Stimulated activated CD8-positive, alpha-beta memory T cell treated with anti-CD3 and anti-CD28 coated beads, Interleukin-7, amount 100 ng/mL, for 48 hours (primary cell): ENCODE measurements at places on chromosomes 4 and X.

GRCh38 chr4:111671756-111672155, 473.5 kb upstream of the FAM241A start:
- no peak for DNase-seq

DNA sequence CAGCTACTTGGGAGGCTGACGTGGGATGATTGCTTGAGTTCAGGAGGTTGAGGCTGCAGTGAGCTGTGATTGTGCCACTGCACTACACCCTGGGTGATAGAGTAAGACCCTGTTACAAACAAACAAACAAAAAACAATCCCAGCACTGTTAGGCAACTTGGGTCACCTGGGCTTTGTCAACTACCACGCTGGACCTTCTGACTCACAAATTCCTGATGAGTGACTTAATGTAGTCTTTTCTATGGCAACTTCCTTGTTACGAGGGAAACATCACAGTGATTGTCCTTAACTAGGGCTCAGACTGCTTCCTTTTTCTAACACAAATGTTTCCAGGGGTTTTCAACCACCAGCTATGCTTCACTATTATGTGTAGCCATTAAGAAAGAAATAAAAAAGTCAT, 128.8 kb upstream of the GPC4 start:
- DNase-seq = no peak

- DNase-seq = no peak
These were observed 1.4 kb downstream of the JADE3 start for GRCh38 chrX:46913667-46914066.

GRCh38 chr4:182427554-182427953, 184.4 kb downstream of the TENM3 start:
- DNase-seq = no peak

- DNase-seq = no peak
These were observed 64.2 kb downstream of the DCUN1D4 start for GRCh38 chr4:51907006-51907669.

DNA sequence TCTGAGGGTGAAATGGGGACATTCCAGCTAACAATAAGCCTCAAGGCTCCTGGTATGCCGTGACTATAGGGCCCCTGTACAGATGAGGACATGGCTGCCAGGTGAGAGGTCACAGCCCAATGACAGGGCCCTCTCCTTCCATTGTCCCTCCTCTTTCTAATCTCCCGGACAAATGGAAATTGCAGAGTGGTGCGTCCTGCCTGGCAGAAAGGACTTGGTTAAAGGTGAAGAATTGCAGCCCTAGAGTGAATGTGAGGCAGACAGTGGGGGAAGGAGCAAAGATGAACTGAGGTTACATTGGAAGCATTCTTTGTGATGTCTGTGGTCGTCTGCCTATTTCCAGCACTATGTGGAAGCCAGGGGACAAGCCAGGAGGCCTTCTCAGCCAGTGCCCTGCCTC, 6.7 kb upstream of the UCP1 start:
- DNase-seq = no peak

GRCh38 chrX:42869659-42870476, 91.9 kb upstream of the PPP1R2C start:
- no peak for DNase-seq

DNA sequence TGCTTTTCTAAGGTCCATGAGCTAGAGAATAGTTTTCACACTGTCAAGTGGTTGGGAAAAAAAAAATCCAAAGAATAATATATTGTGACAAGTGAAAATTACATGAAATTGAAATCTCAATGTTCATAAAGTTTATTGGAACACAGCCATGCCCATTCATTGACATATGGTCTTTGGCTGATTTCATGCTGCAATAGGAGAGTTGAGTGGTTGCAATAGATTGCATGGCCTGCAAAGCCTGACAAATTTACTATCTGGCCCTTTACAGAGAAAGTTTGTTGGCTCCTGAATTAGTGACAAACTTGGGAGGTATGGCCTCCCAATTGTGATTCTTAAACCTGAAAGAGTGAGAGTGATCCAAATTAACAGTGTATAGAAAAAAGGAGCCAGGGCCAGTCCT, 115.5 kb upstream of the FAM9C start:
- no peak for DNase-seq

GRCh38 chr4:169099771-169100180, 89.7 kb upstream of the CBR4 start:
- DNase-seq = no peak
